Activated CD4-positive, alpha-beta T cell treated with anti-CD3 and anti-CD28 coated beads, Interleukin-2, Interleukin-4, amounts not matched to agents 100 ng/mL and 50 ng/mL, durations not matched to agents 16 hours and 8 hours (primary cell): ENCODE measurements at places on chromosomes 1 and 21.

DNA sequence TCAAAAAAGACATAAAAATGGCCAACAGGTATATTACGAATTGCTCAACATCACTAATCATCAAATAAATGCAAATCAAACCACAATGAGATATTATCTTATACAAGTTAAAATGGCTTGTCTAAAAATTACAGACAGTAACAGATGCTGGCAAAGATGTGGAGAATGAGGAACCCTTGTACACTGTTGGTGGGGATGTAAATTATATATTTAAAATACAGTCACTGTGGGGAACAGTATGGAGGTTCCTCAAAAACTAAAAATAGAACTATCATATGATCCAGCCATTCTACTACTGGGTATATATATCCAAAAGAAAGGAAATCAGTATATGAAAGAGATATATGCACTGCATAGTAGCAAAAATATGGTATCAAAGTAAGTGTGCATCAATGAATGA is 1037.2 kb upstream of the B3GALT2 start:
- DNase-seq, result no peak

- DNase-seq, result no peak
Measured at GRCh38 chr1:2431518-2431917, 19.2 kb upstream of the PEX10 start.

DNA sequence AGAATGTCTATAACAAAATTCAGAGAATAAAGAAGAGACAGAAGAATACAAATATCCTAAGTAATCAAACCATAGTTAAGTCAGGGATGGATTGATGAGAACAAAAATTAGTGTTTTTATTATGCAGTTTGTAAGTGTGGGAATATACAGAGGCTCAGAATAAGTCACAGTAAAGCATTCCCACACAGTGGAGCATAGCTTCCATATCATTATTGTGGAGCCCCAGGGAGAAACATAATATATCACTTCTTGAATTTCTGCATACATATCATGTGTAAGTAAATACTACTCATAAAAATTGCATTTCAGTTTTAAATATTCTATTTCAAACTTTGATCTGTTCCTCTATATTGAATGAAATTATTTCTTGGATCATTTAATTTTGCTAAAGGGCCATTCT is 790.4 kb downstream of the PLA2G4A start:
- DNase-seq, result no peak

DNA sequence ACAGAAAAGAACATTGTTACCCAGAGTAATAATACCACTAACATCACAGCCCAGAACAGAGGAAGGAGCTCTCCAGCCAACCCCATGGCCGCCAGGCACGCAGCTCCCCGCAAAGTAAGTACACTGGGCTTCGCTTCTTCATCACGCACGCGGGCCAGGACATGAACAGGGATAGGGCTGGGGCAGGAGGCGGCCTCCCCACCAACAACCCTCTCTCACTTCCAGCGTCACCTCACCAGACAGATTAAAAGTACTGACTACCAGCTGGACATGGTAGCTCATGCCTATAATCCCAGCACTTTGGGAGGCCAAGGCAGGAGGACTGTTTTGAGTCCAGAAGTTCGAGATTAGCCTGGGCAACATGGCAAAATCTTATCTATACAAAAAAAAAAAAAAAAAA is 78.3 kb downstream of the NPHP4 start:
- no peak for DNase-seq

GRCh38 chr1:14437417-14437918 is 161.0 kb upstream of the KAZN start:
- DNase-seq, result no peak

GRCh38 chr1:71080230-71080738 is 551 bp downstream of the ZRANB2 start:
- peak; percentile 15 for DNase-seq

DNA sequence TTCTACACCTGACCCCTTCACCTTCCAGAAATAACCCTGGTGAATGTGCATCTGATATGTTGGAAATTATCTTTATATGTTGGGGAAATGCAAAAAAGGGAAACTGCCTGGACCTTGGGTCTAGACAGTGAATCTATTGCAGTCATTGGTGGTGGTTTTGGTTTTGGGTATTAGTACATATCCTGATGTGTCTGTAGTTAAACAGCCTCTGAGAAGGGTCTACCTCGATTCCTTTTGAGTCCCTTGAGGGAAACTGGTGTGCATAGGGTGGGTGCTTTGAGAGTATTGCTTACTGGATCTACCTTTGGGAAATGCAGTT is 127.3 kb upstream of the KIAA0040 start:
- no peak for DNase-seq

- no peak for DNase-seq
Measured at GRCh38 chr1:46254668-46255067, 7.1 kb downstream of the RAD54L start.

GRCh38 chr1:43913051-43913501 is 20.5 kb upstream of the ARTN start:
- no peak for DNase-seq

GRCh38 chr1:6858596-6858995 is 73.3 kb downstream of the CAMTA1 start:
- DNase-seq, result no peak
